ENCODE measurements at places on chromosomes 2 and 18.

GRCh38 chr2:38246105-38246504 is 131.0 kb downstream of the ATL2 start:
- DNase-seq: no peak

DNA sequence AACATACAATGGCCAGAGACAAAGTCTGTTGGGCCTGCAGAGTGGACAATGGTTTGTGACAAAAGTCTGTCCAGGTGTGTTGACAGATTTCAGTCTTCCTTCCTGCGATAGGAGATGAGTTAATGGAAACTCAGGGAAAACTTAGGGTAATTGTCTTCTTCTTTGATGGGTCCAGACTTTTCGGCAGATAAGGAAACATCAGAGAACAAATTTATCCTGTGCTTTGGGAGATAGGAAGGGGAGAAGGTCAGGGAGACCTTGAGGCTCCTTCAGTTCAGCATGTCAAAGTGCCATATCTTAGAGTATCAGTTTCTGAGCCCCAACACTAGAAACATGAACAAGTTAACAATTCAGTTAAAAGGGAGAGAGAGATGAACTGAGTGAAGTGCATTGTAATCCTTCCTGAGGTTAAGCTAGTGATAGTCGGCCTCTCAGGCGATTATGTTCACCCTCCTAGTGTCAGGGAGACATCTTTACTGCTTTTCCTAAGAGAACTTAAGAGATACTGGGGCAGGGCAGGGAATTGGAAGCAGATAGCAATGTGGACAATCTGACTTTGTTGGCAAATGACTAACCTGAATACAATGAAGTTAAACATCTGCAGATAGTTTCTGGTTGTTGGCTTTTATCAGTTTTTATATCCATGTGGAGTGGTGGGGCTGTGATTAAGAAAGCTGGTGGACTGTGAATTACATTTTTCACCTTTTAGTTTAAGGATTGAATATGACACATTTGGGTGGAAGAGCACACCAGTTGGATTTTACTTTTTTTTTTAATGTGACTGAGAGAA is 248.8 kb upstream of the FN1 start:
- no peak for DNase-seq

GRCh38 chr2:223870840-223871611 is 33.6 kb upstream of the AP1S3 start:
- DNase-seq: peak; percentile 75

DNA sequence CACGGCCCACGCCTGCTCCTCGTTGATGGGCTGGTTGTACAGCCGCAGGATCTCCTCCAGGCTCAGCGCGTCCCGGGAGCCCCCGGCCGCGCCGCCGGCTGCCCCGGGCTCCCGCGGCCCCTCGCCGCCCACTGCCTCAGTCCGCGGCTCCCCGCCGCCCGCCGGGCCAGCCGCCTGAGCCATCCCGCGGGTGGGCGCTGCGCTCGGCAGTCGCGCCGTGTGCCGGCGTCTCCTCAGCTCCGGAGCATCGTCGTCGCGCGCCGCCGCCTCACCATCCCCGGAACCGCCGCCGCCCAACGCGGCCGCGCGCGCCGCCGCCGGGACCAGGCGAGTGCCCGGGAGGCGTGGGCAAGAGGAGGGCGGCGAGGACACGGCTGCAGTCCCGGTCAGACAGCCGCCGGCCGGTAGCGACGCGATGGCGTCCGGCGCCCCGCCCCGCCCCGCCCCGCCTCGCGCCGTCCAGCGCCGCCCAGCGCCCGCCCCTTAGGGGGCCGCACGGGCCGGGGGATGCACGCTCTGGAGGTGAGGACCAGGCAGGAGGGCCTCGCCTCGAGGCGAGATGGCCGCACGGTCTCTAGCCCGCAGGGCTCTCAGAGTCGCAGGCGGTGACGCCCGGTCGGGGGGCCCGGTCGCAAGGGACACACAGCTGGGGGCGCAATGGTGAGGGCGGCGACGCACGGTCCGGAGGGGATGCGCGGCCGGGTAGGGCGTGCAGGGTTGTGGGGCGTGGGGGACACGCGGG is at the start of gene SPIRE1:
Gene SPIRE1 (minus strand): TSS at position 424 of the 742 bp plus-strand sequence. CDS start 241 bp downstream, at position 183.
- DNase-seq: no peak

- DNase-seq: no peak
Measured at GRCh38 chr18:55245211-55245614, 286.0 kb upstream of the CCDC68 start.

GRCh38 chr2:241035142-241035817 is 36.9 kb downstream of the SNED1 start:
- DNase-seq: no peak

DNA sequence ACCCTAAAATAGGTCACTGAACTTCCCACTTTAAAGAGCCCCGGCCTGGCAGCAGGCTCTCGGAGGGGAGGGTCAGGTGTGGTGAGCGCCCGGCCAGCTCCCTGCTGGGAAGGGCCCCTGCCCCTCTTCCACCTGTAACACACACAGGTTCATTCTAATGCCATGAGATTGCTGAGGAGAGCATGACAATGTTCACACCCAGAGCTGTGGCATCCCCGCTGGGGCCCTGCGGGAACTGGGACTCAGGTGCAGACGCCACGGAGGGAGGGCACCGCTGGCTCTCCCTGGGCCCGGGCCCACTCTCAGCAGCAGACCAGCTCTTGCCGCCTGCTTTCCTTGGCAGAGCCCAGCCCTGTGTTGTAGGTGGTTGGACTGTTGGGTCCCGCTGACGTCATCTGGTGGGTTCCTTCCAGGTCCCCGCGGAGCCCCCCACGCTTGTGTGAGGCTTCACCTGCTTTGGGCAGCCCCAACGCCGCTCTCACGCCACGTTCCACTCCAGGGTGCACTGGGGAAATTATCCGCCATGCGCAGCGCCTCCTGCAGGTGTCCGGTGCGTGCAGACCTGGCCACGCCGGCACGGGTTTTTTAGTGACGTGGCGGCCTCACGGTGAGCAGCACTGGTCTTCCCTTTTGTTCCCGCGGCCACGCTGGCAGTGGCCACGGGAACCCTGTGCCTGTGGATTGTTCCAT is 50.4 kb upstream of the KCNG2 start:
- DNase-seq: no peak

DNA sequence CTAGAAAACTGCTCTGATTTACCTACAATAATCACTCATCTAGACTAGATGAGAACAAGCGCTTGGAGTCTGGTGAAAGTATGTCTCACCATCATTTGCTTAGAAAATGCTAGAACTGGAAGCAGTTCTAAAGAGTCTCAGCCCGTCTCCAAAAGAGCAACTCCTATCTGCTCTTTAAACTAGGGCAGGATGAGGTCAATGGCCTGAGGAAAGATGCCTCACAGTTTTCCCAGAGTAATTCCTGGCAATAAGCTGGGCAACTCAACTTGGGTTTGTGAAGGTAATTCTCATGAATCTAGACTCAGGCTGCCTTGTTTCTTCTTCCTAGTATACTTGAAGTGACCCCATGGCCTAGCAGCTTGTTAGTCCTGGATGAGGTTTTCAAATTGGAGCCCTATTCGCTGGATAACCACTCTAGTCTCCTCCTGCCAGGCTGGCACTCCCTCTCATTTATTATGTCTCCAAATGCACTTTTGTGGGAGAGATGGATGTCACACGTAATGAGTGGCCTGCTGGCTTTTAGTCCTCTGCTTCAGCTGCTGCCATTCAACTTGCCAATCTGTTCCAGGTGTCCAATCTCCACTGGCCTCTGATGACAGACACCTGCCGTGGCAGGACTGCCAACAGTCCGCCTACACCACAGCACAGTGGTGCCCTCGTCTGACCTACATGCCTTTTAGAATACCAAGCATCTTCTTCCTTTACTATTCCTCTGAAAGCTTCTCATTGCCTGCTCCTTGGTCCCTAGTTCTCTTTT is 80.9 kb downstream of the CABYR start:
- no peak for DNase-seq

DNA sequence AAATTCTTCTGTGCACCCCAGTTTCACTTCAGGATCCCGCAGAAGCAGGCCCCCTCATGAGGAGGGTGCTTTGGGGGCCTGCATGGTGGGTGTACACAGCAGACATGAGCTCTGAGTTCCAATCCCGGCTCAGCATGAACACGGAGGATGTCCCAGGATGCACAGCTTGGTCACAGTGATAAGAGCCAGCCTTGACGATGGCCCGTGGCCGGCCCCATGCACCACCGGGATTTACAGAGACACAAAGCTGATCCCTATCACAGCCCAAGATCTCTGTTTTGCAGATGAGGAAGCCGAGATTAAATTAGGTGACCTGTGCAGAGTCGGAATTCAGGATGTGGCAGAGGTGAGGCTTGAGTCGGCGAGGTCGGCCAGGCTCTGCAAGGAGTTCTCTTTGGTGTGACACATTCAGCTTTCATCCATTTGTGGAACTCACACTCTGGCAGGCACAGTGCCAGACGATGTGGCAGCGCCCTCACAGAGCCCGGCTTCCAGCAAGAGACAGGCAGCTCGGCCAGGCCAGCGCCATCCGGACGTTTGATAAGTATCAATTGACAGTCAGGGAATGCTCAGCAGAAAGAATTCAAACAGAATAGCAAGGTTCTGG is 456.3 kb upstream of the MYT1L start:
- DNase-seq: no peak

DNA sequence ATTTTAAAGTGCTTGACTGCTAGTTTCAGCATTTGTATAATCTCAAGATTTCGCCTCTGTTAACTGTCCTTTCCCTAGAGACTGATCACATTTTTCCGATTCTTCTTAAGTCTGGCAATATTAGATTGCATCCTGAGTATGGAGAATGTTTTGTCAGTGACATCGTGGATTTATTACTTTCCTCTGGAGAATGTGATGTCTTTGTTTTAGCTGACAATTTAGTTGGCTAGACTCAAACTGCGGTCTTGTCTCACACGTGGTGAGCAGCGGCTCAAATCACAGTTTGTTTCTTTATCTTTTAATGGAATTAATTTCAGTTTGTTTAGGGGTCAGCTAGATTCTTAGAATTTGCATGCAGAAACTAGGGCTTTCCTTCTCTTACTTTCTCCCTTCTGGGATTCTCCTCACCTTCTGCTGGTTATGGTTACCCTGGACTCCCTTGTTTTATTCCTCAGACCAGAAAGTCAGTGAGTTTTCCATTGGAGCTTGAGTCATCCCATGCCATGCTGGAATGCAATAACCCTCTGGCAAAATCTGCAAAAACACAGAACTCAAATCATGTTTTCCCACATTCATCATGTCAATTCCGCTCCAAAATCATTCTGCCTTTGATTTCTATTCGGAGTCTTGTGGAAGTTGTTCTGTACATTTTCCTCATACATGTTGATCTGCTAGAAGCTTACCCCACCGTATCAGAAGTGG is 327.2 kb upstream of the TRIB2 start:
- no peak for DNase-seq

DNA sequence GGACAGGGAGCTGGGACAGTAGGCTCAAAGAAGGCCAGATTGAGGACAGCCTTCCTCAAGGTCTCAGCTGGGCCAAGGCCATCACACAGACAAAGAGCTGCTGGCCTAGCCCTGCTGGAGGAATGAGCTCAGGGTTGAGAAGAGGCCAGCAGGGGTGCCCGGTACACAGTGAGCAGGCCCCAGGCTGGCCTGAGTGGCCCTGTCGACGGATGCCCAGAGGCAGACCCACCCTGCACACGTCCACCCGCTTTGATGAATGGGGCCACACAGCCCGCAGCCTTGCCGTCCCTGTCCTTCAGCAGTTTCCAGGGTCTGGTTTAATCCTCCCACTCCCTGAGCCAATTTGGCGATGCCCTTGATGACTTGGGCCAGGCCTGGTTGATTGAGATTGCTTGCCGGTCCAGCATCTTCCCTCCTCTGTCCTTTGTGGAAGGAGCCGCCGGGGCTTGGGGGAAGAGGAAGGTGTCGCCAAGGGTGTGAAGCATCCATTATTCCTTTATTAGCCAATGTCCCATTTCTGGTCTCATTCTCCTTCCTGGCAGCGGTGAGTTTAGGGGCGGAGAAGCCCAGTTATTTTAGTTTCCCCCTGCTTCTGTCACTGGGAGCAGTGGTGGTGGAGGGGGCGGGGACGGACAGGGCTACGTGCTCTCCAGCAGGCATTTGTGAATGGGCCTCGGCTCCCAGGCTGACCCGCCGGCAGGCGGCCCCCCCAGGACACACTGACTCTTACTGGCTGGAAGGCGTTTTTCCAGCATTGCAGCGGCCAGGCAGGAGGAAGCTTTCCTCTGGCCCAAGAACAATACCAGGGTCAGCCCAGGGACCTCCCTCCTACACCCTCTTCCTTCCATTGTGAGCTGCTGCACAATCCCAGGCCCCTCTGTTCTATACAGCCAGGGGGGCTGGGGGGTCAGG is 141.8 kb downstream of the CTIF start:
- DNase-seq: no peak

DNA sequence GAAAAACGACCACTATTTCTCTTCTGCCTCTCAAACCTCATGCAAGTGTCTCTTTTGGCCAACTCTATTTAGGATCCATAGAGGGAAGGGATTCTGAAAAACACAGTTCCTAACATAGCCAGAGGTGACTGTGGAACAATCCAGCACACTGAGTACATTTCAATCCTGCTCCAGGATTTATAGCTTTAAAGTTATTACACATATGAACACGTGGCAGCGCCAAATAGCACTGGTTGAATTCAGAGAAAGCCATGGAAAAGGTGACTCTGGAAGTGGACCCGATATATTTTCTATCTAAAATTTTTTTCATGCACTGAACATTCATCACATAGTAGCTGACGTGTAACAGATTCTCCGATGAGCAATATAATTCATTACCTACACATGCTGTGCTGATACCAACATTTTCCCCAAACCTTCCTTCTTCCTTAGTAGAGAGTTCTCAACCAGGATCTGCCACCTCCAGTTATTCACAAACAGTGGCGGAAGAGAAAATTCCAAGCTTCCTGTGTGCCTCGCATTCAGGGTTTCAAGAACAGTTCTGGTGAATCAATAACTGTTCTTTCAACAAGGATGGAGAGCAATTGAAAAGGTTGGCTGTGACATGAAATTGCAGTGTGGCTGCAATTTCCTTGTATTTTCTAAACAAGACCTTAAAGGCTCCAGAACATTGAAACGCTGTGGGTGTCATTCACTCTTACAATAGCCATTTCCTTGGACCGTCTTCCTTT is 25.7 kb upstream of the TTR start:
- no peak for DNase-seq

GRCh38 chr2:12110074-12110473 is 363.6 kb downstream of the LPIN1 start:
- no peak for DNase-seq

DNA sequence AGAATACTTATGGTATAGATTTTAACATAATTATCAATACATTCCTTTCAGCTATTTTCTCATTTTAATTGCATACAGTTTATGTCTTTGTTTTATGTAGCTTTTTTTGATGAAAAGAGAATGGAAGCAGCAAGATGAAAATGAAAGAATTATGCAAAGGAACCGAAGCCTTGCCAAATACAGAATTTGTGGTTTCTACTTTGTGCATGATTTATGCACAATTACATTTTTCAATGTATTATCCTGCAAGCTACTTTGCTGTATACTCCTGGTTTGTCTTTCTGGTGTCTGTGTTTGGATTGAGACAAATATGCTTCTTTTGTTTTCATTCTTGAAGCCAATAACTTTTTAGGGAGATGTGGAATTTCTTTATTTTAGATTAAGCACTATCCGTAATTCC is 1642.6 kb upstream of the CELF4 start:
- DNase-seq: no peak

- DNase-seq: peak; percentile 30
Measured at GRCh38 chr2:88874063-88874657, 182.7 kb downstream of the RPIA start.

- DNase-seq: no peak
Measured at GRCh38 chr2:23918837-23919489, 8.0 kb downstream of the ATAD2B start.

- no peak for DNase-seq
Measured at GRCh38 chr2:43778233-43778632, 4.4 kb downstream of the DYNC2LI1 start.

GRCh38 chr2:30392097-30392496 is 54.9 kb upstream of the LCLAT1 start:
- no peak for DNase-seq

- DNase-seq: no peak
Measured at GRCh38 chr2:47903781-47904490, 2.4 kb downstream of the FBXO11 start.

- DNase-seq: no peak
Measured at GRCh38 chr18:354471-354870, 86.6 kb upstream of the THOC1 start.
